A673 (cell line): ENCODE measurements at places on chromosomes 1 and 21. TPM values are rescaled to one million over a fixed set of nuclear protein-coding genes. Genes with fewer than 3 reads are reported as not detected.

GRCh38 chr1:212167098-212167497 lies 118.1 kb upstream of the PPP2R5A start:
- no peak for DNase-seq

GRCh38 chr1:235018161-235018560 lies 110.5 kb downstream of the TOMM20 start:
- DNase-seq: peak; percentile 1

GRCh38 chr1:184878602-184879001 lies 95.7 kb downstream of the NIBAN1 start:
- DNase-seq: no peak

Gene F13B
- total RNA-seq: not detected in 2 replicates

Gene NAV1
- 48.2 and 51.2 TPM in 2 replicates for total RNA-seq

Gene NGF
- 0.39 and 0.47 TPM in 2 replicates for total RNA-seq
